ENCODE measurements at places on chromosomes 5 and 9.

- DNase-seq, result no peak
Measured at GRCh38 chr5:177319913-177320588, 8.4 kb upstream of the MXD3 start.

DNA sequence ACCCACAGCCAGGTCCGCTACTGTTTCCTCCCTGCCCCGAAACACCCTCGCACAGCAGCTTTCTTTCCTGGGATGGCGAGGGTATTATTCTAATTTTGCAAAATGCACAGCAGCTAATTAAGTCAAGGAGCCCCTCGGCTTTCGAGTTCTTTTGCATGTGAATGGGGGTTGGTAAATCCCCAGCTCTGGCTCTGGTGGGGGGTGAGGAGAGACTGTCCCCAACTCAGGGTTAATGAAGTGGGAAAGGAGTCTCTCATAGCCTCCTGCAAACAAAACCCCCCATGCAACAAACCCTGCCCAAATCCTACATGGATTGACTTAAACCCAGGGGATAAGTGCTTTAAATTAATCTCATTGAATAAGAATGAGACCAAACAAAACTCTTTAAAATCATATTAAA lies 8.8 kb downstream of the BARHL1 start:
- no peak for DNase-seq

GRCh38 chr9:121237916-121238315 lies 30.0 kb upstream of the GSN start:
- DNase-seq, result no peak

- DNase-seq, result no peak
Measured at GRCh38 chr5:131081374-131081773, 83.7 kb downstream of the HINT1 start.

DNA sequence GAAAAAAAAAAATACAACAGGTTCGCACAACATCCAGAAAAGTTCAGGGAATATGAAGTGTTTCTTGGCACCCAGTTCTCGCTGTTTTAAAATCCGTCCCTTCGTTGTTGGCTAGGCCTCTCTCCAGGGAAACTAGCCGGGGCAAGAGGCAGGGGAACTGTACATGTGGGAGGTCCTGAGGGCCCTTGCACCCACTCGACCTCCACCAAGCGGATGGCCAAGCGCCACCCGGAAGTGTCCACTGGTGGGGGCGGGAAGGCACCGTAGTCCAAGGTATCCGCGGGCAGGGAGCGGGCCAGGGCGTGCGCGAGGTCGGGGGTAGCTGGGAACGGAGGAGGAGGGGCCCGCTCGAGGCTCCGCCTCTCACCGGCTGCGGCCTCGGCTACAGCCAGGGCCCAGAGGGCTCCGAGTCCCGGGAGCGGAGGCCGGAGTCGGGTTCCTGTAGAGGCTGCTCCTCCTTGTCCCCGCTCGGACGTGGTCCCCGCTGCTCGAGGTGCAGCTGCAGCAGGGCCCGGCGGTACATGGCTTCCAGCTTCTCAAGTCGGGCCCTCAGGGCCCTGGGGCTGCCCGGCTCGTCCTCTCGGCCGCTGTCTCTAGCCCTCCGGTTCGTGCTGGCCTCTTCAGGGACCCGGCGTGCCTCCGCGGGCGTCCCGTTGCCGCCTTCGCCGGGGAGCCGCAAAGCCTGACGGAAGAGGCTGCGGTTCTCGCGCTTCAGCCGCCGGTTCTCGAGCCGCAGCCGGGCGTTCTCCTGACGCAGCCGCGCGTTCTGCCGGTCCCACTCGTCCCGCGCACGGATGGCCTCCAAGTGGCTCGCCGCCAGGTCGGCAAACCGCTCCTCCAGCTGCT lies 720 bp downstream of the TUSC1 start:
- DNase-seq, result no peak

GRCh38 chr9:33166231-33167083 lies 679 bp downstream of the B4GALT1 start:
- no peak for DNase-seq

DNA sequence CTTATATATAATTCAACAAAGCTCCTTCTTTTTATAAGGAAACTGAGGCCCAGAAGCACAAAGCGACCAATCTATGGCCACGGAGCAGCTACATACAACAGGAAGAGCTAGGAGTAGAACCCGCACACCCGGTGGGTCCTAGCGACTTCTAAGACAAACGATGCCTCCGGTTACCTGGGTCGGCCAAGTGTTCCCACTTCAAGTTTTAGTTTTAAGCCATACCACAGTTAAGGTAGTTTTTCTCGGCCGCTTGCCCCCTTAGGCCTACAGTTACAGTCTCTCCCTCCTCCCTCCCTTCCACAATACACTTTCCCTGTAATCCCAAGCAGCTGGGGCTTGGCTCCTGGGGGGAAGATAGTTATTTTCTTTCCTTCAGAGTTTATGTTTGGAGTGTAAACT lies 533 bp downstream of the SREK1IP1 start:
- DNase-seq, result no peak

- no peak for DNase-seq
Measured at GRCh38 chr5:76709762-76710161, 6.2 kb upstream of the F2R start.

Measured in effector CD8-positive, alpha-beta T cell (primary cell).